ENCODE measurements at places on chromosomes 13 and 19. TPM values are rescaled to one million over a fixed set of nuclear protein-coding genes. Genes with fewer than 3 reads are reported as not detected.

Gene VSTM2B
- total RNA-seq = not detected

Gene NPHS1
- total RNA-seq = not detected

Gene CERS4
- total RNA-seq = 37.4 TPM

Gene ZNF625
- total RNA-seq = 13.2 TPM

- no peak for DNase-seq
Observed at GRCh38 chr19:7704280-7705060, 2.5 kb upstream of the FCER2 start.

- DNase-seq = no peak
Observed at GRCh38 chr19:5137571-5138124, 168.7 kb downstream of the KDM4B start.

DNA sequence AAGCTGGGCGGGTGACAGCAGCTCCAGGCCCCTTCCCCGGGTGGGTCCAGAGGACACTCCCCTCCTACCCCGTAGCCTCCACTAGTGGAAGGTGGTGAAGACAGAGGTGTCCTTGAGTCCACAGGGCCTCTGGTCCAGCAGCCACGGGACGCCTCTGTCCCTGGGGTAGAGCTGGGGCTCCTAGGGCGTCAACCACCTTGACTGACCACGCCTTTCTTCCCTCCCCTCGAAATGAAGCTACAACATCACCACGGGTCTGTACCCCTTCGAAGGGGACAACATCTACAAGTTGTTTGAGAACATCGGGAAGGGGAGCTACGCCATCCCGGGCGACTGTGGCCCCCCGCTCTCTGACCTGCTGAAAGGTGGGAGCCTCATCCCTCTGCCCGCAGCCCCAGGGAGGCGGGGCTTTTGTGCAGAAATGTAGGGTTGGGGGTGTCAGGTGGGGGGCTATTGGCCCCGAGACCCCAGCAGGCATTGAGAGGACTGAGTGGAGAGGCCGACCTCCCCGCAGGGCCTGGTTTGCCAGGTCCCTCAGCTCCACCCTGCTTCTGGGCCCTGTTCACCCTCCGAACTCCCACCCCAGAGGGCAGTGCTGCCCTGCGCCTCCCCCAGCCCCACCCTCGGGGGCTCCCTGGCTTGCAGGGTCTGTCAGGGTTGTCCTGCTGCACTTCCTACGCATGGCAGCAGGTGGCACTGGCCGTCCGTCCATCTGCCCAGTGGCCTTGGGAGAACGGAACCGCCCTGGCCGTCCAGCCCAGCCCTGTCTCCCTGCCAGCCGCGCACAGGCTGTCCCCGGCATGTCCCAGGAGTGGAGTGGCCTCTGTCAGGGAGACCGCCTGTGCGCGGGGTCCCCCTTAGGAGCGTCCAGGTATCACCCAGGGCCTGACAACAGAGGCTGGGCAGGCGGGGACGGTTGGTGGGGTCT, 15.7 kb downstream of the STK11 start:
- DNase-seq = peak; percentile 48

DNA sequence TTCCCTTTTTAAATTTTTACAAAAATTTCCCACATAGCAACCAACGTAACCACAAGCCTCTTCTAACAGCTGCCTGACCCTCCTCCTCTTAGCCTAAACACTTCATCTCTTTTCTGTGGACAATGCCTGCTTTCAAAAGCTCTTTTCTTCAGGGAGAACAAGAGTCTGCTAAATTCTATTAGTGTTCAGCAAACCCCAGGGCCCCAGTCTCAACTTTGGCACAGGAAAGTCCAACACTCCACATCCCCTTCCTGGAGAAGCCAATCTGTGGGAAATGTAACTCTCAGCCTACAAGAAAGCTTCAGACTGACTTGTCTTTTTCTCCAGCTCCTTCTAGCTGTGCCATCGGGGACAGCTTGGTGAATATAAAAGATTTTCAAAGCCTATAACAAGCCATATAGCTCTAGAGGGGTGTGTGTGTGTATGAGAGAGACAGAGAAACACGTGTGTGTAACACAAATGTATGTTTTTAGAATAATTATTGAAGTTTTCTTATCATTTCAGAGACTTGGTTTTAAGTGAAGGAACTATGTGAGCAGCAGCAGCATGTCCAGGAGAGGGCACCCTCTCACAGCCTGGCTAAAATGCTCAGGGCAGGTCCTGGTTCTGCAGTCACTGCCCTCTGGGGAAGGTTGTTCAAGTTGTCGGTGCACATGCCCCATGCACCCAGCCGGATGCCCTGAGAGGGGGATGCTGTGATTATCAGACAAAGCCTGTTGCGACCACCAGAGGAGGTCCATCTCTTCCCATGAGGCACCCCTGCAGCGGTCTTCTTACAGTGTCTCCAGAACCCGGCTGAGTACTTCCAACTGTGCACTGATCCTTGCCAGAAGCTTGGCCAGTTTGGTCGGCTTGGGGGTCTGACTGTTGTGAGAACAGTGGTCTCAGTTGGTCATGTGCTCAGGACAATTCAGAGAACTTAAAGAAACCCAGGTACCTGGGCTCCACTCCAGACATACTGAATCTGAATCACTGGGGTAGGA, 34.4 kb downstream of the CCDC70 start:
- DNase-seq = no peak

DNA sequence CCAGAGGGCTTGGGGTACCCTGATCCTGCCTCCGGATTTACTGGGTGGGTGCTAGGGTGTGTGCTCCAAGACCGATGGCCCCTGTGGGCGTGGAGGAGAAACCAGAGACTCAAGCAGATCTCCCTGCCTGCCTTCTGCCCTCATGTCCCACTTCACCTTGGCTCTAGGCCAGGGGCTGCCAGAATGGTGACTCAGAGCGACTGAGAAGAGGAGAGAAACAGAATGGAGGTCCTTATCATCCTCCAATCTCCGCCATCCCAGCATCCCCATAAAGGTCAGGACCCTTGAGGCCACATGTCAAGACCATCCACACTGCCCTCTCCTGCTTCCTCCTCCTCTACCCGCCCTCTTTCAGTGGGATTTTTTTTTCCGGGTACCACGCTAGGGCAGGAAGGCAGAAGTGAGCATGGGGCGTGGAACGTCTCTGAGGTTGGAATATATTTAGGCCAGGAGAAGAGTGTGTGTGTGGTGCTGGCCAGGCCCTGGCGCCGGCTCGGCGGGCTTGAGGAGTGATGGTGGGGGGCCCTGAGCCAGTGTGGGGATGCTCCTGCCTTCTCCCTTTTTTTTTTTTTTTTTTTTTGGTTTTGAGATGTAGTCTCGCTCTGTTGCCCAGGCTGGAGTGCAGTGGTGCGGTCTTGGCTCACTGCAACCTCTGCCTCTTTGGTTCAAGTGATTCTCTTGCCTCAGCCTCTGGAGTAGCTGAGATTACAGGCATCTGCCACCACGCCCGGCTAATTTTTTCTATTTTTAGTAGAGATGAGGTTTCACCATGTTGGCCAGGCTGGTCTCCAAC, 22.3 kb downstream of the IER2 start:
- DNase-seq = peak; percentile 67

DNA sequence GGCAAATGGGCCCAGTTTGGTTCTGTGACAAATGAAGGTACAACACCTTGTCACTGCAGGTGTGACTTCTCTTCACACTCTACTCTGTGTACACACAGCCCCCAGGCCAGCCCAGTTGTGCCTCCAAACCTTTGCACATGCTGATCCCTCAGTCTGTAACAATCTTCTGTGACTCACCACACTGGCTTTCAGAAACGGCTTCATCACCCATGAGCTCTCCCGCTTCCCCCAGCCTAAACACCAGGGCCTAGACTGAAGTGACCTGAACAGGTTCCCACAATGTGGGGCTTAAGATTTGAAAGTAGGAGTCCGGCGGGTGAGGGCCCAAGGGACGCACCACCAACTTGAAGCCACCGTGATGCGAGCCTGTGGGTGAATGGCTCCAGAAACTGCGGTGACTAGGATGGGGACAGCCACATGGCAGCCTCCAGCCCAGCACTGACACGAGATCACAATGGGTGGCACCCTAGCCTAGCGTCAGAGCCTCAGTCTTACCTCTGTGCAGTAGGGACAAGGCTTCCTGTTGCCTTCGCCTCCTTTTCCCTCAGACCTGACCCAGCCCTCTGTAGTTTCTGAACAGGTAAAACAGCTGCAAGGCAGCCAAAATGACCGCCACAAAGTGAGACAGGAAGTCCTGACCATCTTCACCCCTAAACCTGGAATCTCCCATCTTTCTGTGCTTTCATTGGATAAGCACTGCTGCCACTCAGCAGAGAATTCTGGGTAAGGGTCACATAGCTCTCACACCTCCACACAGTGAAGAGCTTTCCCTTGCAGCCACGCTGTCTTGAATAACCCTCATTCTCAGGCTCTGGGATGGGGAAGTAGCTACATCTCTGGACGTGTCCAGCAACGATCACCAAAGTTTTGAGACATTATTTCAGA, 34.2 kb upstream of the ZNF599 start:
- DNase-seq = no peak

DNA sequence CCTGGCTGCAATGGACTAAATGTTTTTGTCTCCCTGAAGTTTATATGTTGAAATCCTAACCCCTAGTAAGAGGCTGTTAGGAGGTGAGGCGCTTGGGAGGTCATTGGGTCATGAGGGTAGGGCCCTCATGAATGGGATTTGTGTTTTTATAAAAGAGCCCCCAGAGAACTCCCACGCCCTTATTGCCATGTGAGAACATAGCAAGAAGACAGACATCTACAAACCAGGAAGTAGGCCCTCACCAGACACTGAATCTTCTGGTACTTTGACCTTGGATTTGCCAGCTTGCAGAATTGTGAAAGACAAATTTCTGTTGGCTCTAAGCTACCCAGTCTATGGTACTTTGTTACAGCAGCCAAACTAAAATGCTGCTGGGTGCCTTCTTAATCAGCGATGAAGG, 96.1 kb upstream of the SPATA13 start:
- no peak for DNase-seq
